ENCODE measurements at places on chromosomes 11 and 22.

DNA sequence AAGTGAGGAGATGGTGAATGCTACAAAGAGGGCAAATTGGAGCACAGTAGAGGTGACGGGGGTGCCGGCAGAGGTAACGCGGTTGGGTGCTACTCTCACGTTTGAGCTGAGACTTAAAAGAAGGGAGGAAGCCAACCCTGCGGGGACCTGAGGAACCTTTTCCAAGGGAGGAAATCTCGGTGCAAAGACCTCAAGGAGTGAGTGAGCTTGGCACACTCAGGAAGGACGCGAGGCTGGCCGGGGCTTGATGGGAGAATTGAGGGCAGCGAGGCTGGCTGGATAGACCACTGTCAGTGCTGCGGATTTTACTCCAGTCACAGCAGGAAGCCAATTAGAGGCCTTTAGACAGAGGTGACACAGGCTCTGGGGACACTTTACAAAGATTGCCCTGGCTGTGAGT lies 25.0 kb downstream of the TSKU start:
- DNase-seq = no peak

DNA sequence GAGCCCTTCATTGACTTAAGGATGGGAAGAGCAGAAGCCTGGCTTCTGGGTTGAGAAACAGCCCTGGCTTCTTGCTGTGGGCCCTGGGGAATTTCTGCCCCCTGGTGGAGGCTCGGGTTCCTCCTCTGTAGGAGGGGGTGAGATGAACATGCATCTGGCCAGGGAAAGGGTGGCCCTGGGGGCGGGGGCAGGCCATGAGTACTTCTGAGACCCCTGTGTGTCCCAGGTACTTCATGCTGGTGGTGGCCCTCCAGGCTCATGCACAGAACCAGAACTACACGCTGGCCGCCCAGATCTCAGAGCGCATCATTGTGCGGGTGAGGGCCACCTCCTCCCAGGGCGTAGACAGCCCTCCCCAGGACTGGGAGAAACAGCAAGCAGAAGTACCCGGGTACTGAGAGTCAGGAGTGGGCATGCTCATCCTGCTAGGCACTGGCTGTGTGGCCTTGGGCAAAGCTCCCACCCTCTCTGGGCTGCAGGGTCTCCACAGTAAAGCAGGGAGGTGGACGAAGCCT lies 15.8 kb downstream of the TMEM258 start:
- DNase-seq = peak; percentile 97

DNA sequence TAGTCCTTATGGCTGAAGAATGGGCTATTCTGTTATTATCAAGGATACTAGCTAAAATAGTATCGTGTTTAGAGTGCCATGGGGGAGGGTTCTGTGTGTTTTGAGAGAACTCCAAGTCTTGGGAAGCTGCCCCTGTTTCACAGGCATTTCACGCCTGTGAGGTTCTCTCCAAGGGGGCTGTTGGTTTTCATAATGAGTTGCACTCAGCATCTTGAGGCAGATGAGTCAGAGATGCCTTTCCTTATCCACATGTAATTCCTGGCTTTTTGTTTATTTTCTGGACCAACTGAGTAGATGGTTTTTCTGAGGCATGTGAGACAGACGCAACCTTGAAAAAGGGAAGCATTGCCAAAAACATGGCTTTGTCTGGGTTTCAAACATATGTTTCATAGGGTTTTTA lies 203.7 kb downstream of the ARHGAP42 start:
- no peak for DNase-seq

GRCh38 chr22:37967637-37968451 lies 14.3 kb downstream of the POLR2F start:
- no peak for DNase-seq

GRCh38 chr11:131423688-131424087 lies 53.3 kb downstream of the NTM start:
- no peak for DNase-seq

DNA sequence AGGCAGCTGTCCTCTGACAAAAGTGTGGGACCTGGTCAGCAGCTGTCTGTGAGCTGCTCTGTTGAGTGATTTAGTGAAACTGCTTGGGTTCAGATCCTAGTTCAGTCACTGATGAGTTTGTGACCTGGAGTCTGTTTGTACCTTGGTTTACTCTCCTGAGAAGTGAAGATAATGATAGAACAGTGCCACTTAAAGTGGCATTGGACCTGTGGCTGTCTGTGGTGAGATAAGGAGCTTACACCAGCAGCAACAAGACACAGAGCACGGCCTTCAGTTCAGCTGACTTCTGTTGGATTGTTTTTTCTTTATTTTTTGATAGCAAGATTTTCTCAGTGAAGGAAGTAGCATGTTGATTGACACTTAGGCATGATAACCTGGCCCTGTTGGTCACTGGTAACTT lies 46.2 kb upstream of the CTTN start:
- no peak for DNase-seq

DNA sequence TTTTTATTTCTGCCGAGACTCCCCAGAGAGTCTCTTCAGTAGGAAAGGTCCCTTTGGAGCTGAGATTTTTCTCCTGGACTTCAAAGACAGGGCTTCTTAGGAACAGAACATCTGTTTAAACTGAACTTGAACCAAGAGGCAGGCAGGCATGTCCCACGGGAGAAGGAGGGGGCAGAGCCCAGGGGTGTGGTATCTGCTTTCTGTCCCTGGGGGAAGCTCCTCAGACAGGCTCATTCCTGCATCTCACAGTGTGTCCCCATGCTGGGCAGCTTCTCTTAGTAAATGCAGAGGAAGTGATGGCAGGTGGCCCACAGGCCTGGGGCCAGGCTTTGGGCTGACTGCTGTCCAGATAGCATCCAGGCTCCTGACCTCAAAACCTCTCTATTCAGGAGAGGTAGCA lies 47.3 kb downstream of the TSPAN18 start:
- DNase-seq = peak; percentile 61

GRCh38 chr11:13233173-13233745 lies 44.3 kb upstream of the BMAL1 start:
- DNase-seq = no peak

DNA sequence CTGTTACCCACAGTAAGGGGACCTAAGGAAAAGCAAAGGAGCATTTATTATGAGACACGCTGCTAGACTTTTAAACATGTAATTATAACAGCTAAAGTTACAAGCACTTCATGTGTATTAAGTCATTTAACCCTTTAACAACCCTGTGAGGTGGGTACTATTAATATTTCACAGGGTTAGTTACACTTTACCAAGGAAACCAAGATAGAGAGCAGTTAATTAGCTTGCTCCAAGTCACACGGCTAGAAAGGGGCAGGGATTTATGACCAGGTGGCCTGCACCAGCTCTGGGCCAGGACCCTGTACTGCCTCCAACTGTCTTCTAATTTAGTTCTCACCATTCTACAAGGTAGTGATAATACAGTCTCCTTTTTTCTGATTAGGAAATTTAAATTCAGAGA lies 74.9 kb downstream of the RPL27A start:
- no peak for DNase-seq

GRCh38 chr22:43236411-43237166 lies 49.7 kb upstream of the TTLL12 start:
- peak; percentile 63 for DNase-seq

All from H7 (cell line).